ENCODE measurements at places on chromosomes 7 and 10.

DNA sequence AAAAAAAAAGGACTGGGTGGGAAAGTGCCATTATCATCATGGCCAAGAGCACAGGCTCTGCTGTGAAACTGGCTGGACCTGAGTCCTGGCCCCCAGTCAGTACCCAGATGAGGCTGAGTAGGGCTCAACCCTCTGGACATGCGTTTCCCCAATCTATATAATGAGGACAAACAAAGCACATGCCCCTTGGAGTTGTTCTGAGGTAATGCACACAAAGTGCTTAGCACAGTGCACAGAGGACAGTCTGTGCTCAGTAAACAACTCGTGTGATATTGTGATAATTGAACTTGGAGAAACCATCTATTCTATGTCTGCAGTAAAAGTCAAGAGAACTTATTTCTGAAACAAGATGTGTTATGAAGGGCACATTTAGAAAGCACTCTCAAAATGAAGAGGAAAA, 138.8 kb downstream of the KCNMA1 start:
- no peak for DNase-seq

- no peak for DNase-seq
Observed at GRCh38 chr7:18913106-18913505, 204.3 kb downstream of the TWIST1 start.

GRCh38 chr7:79622781-79623180, 169.3 kb upstream of the MAGI2 start:
- DNase-seq: no peak

- DNase-seq: no peak
Observed at GRCh38 chr10:121312587-121312986, 285.7 kb downstream of the FGFR2 start.

- no peak for DNase-seq
Observed at GRCh38 chr10:2701802-2702201, 365.5 kb upstream of the PFKP start.

GRCh38 chr7:106312906-106313305, 28.1 kb upstream of the NAMPT start:
- no peak for DNase-seq

DNA sequence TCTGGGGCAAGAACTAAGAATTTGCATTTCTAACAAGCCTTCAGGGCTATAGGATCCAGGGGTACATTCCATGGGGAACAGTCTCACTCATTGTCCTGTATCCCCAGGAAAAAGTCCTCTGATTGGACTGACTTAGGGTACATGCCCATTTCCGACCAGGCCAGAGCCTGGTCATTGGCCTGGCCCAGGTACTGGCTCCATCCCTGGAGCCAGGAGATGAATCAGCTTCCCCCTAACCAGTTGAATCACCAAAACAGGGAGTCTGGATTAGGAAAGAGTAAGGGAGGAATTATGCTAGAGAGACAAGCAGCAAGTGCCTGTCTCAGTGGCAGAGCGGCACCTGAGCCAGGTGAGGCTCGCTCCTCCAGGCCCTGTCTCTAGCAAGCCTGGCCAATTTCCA, 137.5 kb downstream of the FGFR2 start:
- DNase-seq: no peak

- no peak for DNase-seq
Observed at GRCh38 chr7:158164101-158165095, 423.2 kb downstream of the PTPRN2 start.

DNA sequence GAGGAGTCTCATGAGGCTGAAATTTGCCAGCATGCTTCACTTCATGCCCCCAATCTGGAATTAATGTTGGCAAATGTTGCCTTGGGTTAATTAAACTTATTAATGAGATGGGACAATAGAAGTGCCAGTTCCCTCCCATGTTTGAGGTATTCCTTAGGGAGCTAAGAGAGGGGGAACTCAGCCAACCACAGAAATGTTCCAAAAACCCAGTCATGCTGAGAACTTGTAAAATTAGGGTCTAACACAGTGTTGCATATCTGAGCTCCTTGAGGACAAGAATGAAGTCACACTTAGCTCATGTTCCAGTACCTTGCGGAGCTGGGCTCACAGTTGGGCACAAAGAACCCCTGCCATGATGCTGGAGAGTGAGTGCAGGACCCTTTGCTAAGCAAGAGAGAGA, 89.4 kb downstream of the OAT start:
- DNase-seq: no peak

DNA sequence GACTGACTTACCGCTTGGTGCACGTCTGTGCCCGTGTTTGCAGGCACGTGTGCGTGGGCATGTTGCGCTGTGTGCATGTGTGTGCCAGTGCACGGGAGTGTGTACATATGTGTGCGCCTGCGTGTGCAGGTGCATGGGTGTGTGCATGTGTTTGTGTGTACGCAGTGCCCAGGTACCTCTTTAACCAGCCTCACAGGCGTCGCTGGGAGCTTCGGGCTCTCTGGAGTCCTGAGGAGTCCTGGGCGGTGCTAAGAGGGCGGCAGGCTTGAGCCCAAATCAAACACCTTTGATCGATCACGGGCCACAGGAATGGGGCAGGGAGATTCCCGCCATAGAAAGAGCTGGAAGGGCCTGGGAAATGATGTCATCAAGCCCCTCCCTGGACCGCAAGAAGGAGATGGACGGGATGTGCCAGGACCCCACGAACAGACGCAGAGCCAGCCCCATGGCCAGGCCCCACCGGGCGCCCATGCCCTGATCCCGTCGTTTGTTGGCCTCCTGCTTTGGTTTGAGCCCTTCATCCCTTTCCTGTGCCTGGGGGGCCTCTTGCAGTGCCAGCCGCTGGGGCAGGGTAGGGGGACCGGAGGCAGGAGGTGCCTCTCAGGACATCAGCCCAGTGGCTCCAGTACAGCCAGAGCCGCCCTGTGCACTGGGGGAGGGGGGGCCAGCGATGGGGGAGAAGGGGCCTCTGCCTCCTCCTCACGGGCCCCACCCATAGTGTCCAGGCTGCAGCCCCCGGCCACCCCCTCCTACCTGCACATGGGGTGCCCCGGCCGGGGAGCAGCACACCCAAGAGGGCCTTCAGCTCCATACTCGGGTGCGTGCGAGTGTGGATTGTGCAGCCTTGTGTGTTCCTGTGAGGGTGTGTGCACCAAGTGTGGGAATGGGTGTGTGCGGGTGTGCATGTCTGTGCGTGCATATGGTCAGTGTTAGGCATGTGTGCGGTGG, 5.8 kb downstream of the KNDC1 start:
- DNase-seq: no peak

GRCh38 chr7:45186261-45186813, 28.7 kb downstream of the RAMP3 start:
- no peak for DNase-seq

GRCh38 chr7:95925236-95925635, 152.9 kb downstream of the DYNC1I1 start:
- DNase-seq: no peak

DNA sequence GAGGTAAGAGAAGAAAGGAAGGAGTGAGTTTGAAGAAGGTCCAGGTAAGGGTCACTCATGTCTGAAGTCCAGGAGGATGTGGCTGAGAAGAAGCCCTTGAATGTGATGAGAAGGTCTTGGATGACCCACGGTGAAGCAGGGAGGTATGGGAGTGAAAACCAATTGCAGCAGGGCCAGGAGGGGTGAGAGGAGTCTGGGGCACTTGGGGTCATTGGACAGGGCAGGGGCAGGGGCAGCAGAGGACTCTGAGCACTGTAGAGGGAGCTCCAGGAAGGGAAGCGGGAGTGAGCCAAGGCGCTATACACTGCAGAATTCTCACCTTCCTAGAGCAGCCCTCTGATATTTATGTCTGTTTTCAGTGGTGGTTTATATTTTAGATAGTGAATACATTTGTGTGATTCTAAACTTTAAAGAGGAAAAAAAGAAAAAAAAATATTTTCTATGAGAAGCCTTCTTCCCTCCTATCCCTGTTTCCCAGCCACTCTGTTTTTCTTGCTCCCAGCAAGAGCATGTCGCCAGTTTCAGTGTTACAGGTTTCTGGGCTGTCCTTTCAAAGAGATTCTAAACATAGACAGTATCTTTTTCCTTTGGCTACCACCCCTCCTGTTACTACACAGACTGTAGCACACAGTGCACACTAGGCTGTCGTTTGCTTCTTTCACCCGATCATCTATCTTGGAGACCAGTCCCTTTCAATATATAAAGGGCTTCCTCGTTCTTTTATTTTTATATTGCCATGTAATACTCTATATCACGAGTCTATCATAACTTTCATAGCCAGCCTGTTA, 24.5 kb downstream of the BLVRA start:
- no peak for DNase-seq

GRCh38 chr10:6769704-6770417, 189.8 kb upstream of the PRKCQ start:
- DNase-seq: no peak

DNA sequence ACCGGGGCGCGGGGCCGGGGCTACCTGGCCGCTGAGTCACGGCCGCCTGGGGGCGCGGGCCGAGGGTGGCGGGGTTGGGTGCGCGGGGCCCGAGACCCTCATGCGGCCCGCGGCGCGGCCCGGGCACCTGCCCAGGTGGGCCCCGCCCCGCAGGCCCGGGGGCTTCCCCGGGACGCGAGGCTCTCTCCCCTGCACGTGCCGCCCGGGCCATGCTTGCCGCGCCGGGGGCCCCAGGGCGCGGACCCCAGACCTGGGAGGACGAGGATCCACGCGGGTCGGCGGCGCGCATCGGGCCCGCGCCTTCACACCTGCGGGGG, 402 bp downstream of the MAFK start:
- DNase-seq: no peak

GRCh38 chr7:15652776-15653290, 33.6 kb downstream of the MEOX2 start:
- no peak for DNase-seq

- DNase-seq: no peak
Observed at GRCh38 chr10:34650156-34650555, 164.9 kb downstream of the PARD3 start.

GRCh38 chr7:107948645-107949442, 54.1 kb downstream of the LAMB1 start:
- DNase-seq: no peak

- DNase-seq: no peak
Observed at GRCh38 chr10:16987976-16988610, 141.5 kb downstream of the CUBN start.

- DNase-seq: no peak
Observed at GRCh38 chr7:132486274-132486610, 90.0 kb downstream of the PLXNA4 start.

- DNase-seq: no peak
Observed at GRCh38 chr7:122299624-122300210, 4.8 kb downstream of the FEZF1 start.

DNA sequence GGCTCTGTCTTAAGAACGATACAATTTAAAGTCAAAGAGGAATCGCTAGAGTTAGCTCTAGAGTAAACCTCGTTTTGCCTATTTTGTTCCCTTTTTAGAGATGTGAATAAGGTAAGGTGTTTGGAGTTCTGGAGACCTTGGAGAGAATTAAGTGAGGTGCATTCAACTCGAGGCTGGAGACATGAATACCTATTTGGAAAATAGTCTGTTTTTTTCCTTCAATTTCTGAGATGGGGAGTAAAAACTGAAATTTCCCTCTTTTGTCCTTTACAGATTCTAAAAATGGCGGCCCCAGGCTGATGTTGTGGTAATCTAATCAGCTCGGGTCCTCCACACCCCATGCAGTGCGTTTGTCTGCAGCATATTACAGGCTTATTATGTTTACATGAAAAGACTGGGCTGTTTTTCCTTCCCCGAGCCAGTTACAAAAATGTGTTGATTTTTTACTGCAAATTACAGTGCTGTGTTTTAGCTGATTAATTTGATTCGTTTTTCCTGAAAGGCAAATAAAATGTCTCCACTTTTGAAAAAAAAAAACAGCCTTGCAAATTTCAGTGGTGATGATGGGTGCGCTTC, 1.5 kb downstream of the KMT2E start:
- DNase-seq: no peak

DNA sequence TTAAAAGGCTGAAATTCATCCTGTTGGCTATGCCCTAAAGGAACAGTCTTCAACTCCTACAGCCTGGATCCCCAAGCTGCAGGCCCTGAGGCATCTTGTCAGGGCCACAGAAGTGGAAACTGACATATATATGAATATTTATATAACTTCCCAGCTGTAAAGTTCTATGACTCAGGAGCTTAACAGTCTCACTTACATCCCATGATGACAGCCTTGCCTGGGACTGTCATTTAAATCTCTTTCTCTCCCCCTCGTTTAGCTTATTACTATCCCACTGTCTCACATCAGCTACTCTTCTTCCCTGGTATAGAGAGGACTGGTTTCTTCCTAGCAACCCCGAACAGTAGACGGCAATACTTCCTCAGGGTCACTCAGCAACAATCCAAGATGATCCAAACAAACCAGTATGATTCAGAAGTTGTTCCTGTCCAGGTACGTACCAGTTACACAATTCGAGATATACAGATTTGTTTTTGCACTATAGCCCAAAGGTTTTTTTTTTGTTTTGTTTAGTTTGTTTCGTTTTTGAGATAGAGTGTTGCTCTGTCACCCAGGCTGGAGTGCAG, 22.7 kb downstream of the KIAA1549 start:
- no peak for DNase-seq

DNA sequence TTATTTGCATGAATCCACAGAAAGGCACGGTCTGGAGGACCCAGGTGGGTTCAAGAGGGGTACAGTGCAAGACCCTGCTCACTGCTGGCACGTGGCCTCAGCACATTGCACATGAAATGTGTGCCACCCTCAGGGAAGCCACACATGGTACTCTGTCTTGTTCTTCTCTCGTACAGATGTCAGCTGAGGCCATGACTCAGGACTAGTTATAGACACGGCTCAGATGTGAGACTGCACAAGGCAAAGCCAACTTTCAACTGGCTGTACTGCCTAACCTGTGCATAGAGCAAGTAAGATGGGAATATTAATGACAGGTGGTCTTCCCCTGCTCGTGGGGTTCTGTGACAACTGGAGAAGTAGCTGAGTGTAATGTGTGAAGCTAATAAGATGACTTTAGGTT, 249.4 kb upstream of the CTBP2 start:
- no peak for DNase-seq

DNA sequence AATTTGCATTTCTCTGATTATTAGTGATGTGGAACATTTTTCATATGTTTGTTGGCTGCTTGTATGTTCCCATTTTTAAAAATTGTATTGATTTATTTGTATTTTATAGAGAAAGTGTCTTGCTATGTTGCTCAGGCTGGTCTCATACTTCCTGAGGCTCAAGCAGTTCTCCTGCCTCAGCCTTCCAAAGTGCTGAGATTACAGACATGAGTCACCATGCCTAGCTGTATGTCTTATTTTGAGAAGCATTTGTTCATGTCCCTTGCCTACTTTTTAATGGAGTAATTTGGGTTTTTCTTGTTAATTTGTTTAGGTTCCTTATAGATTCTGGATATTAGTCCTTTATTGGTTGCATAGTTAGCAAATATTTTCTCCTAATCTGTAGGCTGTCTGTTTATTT, 214.2 kb upstream of the KAT6B start:
- DNase-seq: no peak

GRCh38 chr7:94829987-94830386, 77.4 kb upstream of the PPP1R9A start:
- DNase-seq: no peak

All from activated naive CD4-positive, alpha-beta T cell (primary cell).